ENCODE measurements at places on chromosomes 7 and 10.

DNA sequence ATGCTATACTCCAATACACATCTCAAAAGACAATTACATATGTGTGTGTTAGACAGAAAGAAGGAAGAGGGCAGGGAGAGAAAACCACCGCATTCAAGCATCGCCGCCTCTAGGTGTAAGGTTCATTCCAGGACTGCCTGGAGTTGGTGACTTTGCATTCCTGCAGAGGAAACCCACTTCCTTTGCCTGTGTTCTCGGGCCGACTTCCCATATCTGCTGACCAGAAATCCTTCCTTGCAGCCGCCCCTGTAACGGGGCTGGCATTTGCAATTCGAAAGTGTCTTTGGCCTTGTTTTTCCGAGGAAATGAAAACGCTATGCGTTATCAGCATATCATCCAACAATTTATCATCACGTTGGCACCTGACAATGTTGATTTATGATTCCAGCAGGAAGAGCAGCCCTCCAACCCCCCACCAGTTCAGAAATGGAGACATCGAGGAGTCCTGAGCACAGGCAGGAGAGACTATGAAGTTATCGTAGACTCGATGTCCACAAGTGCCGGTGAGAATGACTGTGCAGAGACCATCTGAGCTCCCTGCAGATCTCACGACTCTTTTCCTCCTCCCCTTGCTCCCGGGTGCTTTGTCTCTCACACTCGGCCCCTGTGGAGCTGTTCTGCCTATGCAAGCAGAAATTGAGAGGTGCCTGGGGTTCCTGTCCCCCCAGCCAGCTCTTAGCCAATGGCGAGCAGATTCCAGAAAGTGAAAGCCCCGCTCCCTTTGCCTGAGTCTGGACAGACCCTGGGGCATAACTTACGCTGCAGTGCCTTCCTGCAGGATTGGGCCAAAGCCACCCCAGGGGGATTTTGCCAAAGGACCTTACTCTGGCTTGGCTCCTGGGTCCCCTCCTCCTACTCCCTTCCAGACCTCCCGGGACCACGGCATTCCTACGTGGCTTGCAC, 68.9 kb upstream of the FOXK1 start:
- DNase-seq = no peak

DNA sequence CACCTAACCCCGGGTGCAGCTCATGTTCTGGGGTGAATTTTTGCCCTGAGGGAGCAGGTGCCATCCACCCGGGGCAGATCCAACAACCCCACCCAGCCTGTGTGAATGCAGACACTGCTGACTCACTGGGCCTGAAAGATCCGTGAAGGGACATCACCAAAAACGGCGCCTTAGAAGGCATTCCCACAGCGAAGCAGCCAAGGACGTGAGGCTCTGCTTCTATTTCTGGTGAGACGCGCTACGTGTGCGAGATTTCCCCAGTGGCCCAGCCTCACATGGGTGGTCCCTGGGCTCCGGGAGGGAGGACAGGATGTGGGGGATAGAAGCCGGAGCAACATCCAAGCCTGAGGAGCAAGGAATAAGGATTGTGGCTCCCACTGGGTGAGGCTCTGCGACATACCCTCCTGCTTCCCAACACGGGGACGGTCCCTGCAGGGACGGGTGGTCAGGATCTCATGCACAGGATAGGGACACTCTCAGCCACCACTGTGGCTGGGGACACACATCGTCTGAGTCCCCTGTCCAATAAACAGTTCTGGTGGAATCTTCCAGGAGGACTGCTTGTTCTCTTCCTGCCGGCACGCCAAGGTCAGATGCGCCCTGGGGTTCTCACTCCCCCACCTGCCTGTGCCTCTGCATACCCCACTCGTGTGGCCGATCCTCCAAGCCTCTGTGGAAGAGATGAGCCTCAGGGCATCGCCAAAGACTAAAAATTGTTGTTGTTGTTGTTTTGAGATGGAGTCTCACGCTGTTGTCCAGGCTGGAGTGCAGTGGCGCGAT, 70.2 kb downstream of the ZRANB1 start:
- no peak for DNase-seq

GRCh38 chr10:132384618-132385388, 12.2 kb upstream of the PWWP2B start:
- no peak for DNase-seq

- no peak for DNase-seq
Measured at GRCh38 chr7:17301471-17302456, 3.3 kb downstream of the AHR start.

GRCh38 chr10:58063861-58064480, 203.7 kb downstream of the IPMK start:
- no peak for DNase-seq

DNA sequence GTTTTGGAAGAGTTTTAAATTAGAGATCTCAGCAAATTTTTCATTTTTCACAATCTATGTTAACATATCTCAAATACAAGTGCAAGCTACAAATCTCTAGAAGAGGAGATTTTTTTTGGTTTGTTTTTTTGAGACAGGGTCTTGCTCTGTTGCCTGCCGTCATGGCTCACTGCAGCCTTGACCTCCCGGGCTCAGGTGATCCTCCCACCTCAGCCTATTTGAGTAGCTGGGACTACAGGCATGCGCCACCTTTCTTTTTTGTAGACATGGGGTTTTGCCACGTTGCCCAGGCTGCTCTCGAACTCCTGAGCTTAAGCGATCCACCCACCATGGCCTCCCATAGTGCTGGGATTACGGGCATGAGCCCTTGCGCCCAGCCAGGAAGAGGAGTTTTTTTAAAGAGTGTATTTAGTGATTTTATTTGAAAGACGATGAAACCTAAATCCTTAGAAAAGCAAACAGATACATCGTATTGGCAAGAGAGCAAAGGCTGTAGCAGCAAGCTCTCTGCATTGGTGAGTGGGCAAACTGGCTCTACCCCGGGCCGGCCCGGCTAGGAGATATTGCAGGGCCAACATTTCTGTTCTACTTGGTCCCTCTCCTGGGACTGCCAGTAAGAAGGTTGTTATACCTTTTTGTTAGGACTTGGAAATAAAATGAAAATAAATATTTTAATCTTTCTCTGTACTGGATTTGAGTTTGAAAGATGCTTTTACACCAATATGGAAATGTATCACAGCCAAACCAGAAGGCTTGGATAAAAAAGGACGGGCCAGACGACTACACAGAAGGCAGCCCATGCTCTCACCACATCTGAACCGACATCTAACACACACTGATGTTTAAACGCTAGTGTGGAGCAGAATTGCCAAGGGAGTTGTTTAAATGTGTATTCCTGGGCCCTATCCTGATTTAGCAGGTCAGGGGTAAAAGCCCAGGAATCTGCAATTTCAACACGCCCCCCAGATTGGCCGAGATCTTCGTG, 49.6 kb upstream of the RHEB start:
- DNase-seq = no peak

DNA sequence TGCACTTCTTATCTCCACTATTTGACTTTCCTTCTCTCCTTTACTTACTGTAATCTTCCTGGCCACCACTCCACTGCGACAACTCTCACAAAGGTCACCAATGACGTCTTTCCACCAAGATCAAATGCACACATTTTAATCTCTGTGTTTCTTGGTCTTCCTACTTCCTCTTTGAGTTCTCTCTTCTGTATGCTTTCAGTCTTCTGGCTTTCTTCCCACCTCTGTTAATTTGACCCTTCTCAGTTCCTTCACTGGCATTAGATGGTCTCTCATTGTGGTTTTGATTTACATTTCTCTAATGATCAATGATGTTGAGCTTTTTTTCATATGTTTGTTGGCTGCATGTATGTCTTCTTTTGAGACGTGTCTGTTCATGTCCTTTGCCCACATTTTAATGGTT, 31.9 kb downstream of the FAM107B start:
- peak; percentile 44 for DNase-seq

- DNase-seq = no peak
Measured at GRCh38 chr7:17474724-17475344, 176.4 kb downstream of the AHR start.

GRCh38 chr7:88291398-88292173, 15.1 kb downstream of the STEAP4 start:
- DNase-seq = no peak

DNA sequence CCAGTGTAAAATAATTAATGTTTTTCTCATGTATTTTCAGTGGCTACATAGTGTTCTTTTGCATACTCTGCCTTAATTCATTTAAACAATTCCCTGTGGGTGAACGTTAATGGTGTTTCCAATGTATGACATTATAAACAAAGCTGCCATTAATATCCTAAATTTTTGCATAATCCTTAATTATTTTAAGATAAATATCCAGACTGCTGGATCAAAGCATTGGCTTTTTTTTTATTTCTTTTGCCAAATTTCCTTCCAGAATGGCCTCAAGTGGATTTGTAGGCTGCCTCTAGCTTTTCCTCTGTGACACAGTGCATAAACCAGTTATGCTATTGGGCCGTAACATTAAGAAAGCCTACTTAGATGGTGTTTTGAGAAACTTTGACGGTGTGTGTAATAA, 29.5 kb downstream of the MCM10 start:
- DNase-seq = no peak

DNA sequence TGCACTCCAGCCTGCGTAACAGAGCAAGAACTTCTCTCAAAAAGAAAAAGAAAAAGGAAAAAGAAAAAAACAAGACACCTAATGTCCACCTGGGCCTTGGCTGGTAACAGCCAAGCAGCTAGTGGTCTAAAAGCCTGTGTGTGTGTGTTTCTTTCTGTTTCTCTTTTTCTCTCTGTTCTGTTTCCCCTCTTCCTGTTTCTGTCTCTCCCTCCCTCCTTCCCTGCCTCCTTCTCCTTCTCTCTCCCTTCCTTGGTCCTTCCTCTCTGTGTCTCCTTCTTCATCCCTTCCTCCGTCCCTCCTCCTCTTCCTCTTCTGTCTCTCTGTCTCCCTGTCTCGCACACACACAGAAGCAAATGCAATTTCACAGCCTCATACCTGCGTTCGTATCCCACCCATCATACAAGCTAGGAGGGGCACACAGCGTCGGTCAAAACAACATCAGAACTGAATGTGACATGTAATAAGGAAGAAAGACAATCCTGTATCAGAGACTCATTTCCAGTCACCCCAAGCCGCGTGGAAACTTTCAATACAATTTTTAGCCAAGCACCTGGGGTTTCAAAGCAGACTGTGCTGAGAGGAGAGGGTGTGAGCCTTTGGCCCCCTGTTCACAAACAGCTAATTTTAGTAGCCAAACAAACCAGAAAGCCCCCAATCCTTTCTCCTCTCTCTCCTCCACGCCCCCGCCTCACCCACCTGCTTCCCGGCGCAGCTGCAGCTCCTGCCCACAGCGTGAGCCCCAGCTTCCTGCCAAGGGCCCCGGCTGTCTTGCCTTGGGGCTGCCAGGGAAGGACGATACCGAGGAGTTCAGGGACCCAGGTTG, 50.2 kb upstream of the GNA12 start:
- peak; percentile 56 for DNase-seq

DNA sequence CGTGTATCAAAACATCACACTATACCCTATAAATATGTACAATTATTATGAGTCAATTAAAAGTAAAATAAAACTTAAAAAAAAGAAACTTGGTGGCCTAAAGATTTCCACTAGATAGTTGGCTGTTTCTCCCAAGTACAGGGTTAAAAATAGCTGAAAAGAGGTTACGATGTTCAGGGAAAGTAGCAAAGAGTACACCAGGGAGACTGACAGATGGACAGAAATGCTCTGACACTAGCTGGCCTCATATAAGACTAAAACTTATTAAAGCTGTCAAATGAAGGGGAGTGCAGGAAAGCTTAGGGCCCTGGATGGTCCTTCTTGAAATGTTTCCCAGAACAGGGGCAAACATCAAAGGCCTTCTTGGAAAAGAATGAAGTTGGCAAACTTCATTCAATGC, 51.3 kb downstream of the TCAF1 start:
- no peak for DNase-seq

GRCh38 chr7:40489844-40490602, 355.2 kb downstream of the SUGCT start:
- DNase-seq = no peak

DNA sequence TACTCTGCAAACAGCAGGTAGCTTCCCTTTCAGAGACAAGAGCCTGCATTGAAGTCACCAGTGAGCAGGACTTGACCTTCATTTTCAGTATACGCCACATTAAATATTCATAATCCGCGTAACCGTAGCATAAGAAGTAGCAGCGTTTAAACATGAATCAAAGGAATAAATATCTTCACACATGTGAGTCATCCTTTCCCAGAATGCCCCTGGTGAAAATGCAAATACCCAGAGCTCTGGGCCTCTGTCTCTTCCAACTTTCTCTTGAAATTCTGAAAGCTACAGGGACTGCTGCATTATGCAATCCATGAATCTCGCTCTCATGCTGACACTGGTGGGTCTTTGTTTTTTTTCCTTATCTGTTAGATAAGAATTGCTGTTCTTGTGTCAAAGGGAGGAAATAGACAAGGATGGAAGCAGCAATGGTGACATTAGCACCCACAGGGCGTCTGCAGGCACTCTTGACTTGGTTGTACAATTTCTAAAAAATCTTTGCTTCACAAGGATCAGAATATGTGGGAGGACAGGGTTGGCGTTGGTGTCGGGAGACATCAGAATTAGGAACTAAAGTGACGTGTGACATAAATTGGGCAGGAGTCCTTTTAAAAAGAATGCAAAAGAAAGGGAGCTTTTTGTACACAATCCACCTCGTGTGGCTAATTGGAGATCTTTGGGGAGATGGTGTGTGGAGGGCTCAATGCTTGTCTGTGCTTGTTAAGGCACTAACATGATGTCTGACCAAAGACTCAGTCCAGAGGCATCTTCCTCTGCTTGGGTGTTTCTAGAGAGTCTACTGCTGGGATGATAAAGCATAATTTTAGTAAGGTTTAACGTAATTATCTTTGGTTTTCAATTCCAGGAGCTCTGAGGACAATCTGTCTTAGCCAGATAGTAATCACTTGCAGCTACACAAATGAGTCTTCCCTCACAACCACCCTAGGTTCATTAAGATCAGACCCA, 390.3 kb downstream of the KCNMA1 start:
- DNase-seq = no peak

DNA sequence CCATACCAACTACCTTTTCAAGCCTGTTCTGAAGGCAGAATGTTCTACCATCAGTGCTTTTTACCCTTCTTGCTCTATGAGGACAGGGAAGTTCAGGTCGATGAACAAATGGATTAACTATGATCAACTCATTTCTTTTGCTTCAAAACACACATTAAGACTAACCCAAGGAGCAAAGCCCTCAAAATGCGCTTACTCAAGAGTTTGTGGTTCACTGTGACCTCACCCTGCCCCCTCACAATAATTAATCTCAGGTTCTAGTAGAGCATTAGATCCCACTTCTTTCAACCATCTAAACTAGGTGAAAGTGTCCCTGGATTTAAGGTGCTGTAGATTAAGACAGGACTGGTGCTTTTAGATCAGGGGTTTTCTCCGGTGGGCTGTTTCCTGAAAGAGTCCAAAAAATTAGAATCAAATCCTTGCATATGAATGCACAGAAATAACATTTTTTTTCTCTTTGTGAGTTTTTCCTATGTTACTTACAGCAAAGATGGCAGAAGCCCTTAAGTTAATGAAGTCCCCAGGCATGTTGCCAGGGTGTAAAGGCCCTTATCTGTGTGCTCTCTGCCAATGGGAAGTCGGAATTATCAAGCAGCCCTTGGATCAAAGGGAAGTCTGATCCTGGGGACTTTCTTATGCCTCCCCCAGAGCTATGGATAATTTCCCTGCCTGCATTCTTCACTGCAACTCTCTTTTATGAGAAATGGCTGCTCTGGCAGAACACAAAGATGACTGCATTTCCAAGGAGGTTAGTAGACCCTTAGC, 205.5 kb upstream of the STK17A start:
- DNase-seq = no peak

- no peak for DNase-seq
Measured at GRCh38 chr10:117327262-117327661, 48.0 kb downstream of the PDZD8 start.
